ENCODE measurements at places on chromosomes 3 and 15.

DNA sequence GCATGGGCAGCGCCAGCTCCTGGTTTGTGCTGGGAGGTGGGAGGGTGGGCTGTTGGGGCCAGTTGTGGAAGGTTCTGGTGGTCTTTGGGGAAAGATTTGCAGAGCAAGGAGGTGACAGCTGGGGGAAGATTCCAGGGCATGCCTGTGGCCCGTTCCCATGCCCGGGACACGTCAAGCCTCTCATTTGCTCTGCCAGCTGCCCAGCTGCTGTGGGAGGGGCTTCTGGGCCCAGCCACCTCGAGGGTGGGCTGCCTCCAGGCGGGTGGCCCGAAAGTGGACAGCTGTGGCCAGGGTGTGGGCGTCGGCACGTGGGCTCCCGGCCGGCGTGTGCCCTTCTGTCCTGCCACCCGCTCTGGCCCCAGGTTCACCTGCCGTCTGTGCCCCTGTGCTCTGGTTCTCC is 17.2 kb downstream of the PLXNA1 start:
- no peak for DNase-seq

DNA sequence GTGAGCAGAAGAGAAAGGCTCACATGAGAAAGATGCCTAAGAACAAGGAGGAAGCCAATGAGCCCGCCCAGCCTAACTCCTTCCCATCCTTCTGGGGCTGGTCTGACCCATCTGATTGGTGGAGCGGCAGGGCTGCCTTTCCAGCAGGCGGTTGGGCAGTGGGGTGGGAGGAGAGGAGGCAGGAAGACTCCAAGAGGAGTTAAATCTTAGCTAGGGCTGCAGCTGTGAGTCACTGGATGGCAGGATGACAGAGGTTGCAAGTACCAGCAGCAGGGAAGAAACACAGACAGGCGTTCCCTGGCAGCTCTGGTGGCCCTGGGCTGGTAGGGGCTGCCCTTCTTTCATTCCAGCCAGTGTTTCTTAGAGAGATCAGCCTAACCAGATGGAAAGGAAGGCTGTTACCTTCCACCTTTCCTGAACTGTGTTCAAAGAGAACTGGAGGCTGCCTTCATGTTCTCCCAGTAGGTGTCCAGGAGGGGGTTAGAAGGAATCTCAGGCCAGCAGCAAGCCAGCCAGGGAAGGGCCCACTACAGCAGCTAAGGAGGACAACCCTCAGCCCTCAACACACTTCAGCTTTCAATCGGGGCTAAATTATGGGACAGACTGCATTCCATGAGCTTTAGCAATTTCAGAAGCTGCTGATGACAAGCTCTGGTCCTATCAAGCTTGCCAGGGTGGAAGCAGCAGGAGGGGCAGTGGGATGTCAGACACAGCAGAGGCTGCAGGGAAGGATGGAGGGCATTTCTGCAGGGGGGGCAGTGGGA is 50.3 kb downstream of the CHSY1 start:
- DNase-seq: peak; percentile 60

- DNase-seq: no peak
Observed at GRCh38 chr3:73074781-73075180, 13.3 kb downstream of the EBLN2 start.

DNA sequence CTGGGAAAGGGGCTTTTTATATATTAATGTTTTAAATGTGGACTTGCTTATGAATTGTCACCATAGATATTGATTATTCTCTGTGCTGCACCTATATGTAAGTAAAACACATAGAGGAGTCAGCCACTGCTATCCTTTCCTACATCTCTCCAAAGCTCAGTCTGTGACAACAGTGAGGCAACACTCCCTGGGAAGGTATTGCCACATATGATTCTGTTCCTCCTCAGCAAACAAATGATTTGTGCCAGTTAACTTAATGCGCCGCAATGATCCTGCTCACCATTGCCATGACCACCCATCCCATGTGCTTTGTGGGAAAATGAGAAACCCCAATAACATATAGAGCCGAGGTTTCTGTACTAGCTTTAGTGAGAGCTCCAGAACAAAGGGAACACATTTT is 75.1 kb upstream of the FBN1 start:
- DNase-seq: peak; percentile 43

DNA sequence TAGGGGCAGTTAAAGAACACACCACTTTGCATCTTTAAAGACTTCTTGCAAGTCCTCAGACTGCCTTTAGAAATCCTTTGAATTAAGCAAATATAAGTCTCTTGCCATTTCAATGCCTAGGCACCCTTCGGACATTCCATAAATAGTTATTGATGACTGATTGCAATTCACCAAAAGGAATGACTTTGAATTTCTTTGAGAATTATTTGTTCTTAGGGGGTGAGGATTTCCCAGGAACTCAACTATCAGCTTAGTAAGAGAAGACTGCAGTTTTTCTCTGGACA is 495 bp upstream of the MYEF2 start:
- no peak for DNase-seq

DNA sequence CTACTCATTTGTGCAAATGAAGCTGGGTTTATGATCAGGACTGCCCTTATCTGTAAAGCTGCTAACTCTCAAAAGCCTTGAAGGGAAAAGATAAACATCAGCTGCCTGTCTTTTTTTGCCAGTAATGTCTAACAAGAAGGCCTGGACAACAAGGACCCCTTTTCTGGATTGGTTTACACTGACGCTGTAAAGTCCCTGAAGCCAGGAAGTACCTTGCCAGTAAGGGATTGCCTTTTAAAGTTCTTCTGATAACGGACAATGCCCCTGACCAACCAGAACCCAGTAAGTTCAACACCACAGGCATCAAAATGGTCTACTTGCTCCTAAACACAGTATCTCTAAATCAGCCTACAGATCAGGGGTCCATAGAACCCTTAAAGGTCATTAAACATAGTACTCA is 178.0 kb downstream of the PCCB start:
- DNase-seq: no peak

- no peak for DNase-seq
Observed at GRCh38 chr3:135324301-135324700, 529.2 kb downstream of the EPHB1 start.

DNA sequence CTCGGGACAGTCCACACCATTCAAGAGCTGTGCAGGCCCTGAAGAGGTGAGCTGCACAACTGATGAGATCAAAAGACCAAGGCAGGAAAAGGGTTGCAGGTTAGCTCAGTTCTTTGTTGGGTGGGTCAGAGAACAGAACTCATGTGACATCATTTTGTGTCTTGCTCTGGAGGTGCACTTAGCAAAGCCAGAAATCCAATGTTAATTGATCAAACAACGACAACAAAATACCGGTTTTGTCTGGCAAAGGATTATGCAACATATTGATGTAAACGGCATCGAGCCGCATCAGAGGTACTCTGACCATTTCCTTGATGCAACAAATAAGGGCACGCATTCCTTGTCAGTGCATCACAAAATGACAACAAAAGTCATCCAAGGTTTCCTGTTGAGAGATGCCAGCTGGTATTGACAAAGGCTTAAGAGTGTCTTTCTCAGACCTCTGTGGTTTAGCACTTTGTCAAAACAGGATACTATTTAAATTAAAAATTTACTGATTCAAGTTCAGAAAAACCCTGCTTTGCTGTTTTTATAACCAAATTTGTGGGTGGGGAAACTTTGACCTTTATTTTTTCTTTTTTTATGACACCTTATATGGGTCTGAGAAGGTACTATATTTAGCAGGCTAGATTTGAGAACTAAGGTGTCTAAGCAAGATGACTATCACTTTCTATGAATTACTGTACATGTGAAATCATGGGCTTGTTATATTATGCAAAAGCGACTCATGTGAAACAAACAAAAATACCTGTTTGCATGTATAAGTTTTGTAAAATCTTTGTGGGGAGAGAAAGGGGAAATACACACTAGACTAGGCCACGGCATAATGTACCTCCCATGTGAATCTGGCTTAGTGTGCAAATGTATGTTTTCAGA is 496.1 kb downstream of the FOXP1 start:
- DNase-seq: no peak

DNA sequence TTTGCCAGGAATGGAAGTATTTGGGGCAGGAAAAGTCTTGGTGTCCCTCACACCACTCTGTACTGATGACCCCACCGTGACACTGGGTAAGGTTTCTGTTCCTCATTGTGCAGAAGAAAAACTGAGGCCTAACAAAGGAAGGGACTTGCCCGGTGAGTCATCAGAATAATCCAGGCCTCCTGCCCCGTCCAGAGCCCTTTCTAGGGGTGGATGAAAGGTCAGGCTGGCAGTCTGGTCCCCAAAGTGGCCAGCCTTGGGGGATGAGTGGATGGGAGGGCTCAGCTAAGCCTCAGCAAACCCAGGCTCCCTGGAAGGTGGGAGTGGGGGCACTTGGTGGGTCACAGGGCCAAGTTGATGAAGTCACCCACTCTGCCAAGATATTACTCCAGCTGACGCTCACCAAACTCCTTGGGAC is 2.3 kb upstream of the DNAH1 start:
- no peak for DNase-seq

DNA sequence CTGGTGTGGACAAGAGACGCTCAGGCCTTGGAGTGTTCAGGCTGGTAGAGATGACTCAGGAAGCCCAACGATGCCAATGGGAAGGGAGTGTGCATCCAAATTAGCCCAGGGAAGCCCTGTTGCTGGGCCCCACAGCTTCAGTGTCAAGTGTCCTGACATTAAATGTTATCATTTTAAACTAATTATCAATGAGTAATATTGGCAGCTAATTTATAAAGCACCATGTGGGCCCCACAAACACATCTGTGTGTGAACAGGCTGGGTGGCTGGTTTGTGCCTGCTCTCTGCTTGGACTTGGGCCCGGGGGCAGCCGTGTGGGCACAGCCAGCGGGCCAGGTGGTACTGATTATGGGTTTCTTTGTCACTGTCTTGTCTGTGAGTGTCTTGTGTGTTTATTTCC is 15.0 kb downstream of the FBLN2 start:
- DNase-seq: no peak

GRCh38 chr3:56428667-56429066 is 39.6 kb downstream of the ERC2 start:
- DNase-seq: no peak

DNA sequence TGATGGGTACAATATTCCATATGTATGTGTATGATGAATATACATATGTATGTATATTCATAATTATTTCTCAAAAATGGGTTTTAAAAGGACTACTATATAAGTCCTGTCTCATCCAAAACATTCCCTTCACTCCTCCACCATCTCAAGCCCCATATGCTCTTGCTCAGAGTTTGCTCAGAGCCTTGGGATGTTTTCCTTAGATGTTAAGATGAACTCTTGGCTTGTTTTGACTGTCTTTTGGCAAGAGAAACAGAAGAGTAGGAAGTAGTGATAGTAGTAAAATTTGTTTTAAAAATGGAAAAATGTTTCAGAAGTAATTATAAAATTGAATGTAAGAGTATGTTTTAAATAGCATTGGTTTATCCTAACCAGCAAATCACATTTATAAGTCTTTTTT is 6.2 kb upstream of the EPHA3 start:
- no peak for DNase-seq

GRCh38 chr3:139361276-139361675 is 17.5 kb downstream of the MRPS22 start:
- DNase-seq: no peak

- DNase-seq: no peak
Observed at GRCh38 chr15:45110256-45110820, 3.6 kb downstream of the DUOX2 start.

GRCh38 chr15:63013052-63013808 is 29.3 kb upstream of the TPM1 start:
- DNase-seq: no peak

GRCh38 chr15:88161636-88162035 is 94.9 kb downstream of the NTRK3 start:
- DNase-seq: no peak

DNA sequence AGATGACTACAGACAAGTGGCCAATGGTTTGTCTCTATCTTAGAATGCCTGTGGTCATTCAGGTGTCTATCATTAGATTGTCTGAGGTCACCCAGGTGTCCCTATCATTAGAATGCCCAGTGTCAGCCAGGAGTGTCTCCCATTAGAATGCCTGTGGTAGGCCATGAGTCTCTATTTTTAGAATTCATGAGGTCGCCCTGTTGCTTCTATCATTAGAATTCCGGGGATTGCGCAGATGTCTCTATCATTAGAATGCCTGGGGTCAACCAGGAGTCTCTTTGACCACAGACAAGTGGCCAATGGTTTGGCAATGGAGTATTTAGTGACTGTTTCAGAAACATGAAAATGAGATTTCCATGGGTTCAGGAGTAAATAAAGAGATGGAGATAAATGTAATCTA is 7.6 kb downstream of the RTP2 start:
- no peak for DNase-seq

GRCh38 chr15:31399544-31400171 is 73.0 kb downstream of the KLF13 start:
- no peak for DNase-seq

GRCh38 chr3:58341376-58341775 is 8.7 kb downstream of the PXK start:
- no peak for DNase-seq

- peak; percentile 65 for DNase-seq
Observed at GRCh38 chr15:42371096-42371495, 11.8 kb downstream of the CAPN3 start.

DNA sequence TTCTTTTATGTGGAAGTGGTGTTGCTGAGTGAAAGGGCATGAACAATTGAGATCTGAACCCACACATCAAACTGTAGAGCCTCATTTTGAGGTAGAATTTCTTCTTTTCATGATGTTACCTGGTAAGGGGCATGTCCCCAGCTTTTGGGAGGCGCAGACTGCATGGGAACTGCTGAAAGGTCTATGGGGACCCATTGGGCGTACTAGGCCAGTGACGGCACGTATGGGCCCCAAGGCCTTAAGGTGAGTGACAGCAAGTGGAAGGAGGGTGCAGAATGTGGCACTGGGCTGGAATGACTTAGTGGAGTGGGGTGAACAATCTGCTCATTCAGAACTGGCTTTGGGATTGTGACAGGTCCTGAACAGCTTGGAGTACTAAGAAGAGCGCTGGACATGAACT is 123.6 kb upstream of the RGMA start:
- DNase-seq: no peak

DNA sequence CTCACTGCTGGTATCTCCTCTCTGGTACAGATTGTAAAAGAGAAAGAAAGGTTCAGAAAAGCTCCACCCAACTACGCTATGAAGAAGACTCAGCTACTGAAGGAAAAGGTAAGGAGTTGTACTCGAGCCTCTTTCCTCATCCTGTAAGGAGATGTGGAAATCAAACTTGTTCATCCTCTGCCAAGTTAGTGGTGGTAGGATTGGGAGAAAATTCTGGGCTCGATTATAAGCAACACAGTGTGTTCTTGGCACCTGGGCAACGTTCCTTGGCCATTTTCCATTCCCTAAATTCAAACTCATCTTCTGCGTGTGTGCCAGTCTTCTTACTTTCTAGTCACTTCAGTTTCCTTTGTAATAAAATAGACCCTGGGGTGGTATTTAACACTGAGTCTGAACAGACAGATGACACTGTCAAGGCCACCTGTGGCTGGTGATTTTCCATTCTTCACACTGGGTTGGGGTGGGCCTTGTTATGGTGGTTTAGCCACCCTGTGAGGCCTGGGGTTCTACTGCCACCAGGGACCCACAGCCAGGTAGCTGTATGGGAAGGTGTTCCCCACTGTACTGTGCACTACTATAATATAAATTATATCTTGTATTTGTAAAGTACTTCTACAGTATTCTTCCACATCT is 17.1 kb upstream of the ITPKA start:
- DNase-seq: no peak

GRCh38 chr3:109178708-109179107 is 42.2 kb downstream of the C3orf85 start:
- DNase-seq: no peak
